Effector memory CD8-positive, alpha-beta T cell (primary cell): ENCODE measurements at places on chromosomes 16 and 17.

DNA sequence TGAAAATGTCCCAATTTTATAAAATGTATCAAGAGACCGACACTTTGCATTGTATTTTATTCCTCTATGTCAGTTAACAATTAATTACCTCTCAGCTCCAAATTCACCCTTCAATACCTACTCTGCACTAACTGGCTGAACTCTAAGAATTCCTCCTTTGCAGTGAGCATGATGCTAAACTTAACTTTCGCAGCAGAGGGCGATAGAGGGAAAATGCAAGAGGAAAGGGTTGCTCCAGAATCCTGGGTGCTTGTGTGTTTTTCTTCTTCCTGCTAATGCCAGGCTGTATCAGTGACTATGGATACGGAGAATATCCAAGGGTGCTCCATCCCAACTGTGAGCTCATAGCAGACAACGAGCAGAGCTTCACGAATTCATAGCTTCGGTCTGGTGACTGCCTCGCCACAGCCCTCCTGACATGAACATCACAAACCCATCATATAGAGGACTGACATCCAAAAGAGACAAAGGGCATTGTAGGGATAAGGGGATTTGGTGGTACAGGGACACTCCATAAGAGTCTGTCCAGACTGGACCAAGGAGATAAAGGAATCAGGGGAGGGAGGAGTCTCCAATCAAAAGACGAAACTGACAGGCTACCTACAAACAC is 172.9 kb downstream of the STX8 start:
- no peak overlapping the region for H3K4me3 ChIP-seq
- H3K36me3 ChIP-seq = peaks cover 7% of the 10 kb centered on the region
- H3K4me1 ChIP-seq = no peaks in the 10 kb centered on the region

DNA sequence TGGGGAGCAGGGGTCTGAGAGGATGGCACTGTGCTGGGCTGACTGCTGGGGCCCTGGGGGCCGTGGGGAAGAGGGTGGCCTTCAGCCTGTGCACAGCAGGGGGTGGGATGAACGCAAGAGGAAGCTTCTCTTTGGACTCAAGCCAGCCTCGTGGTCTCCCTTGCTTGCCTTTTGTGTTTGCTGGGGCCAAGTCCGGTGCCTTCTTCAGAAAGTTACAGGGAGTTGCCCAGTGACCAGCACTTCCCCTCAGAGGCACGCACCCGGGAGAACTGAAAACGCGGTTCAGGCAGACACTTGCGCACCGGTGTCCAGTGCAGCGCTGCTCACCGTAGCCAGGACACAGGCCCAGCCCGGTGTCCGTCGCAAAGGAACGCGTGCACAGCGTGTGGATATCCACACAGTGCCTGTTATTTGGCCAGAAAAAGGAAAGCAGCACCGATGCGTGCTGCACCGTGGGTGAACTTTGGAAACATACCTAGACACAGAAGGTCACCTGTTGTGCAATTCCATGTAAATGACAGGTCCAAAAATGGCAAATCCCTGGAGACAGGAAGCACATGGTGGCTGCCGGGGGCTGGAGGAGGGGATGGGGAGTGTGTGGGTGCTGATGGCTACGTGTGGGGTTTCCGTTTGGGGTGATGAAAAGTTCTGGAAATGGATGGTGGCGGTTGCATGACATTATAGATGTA is 29.4 kb upstream of the NUDT16L1 start:
- H3K36me3 ChIP-seq = peaks cover 26% of the 10 kb centered on the region
- H3K4me1 ChIP-seq = peaks cover 32% of the 10 kb centered on the region
- DNase-seq = no peak
- H3K27me3 ChIP-seq = no peaks in the 10 kb centered on the region

- H3K36me3 ChIP-seq = peaks cover 3% of the 10 kb centered on the region
- H3K27me3 ChIP-seq = no peaks in the 10 kb centered on the region
- peak; percentile 29 for DNase-seq
- H3K27ac ChIP-seq = peak overlapping the region; percentile 89
- H3K4me3 ChIP-seq = peak overlapping the region; percentile 82
Observed at GRCh38 chr16:23863511-23864422, 28.0 kb downstream of the PRKCB start.

GRCh38 chr17:9002227-9002605 is 19.1 kb upstream of the NTN1 start:
- H3K4me1 ChIP-seq = peaks cover 7% of the 10 kb centered on the region
- peak overlapping the region; percentile 60 for H3K4me3 ChIP-seq
- no peak overlapping the region for H3K27ac ChIP-seq
- DNase-seq = no peak

- H3K4me1 ChIP-seq = peaks cover 5% of the 10 kb centered on the region
- peaks cover 48% of the 10 kb centered on the region for H3K27me3 ChIP-seq
- DNase-seq = no peak
- no peak overlapping the region for H3K4me3 ChIP-seq
Observed at GRCh38 chr16:52545222-52545897, 1.6 kb downstream of the TOX3 start.

DNA sequence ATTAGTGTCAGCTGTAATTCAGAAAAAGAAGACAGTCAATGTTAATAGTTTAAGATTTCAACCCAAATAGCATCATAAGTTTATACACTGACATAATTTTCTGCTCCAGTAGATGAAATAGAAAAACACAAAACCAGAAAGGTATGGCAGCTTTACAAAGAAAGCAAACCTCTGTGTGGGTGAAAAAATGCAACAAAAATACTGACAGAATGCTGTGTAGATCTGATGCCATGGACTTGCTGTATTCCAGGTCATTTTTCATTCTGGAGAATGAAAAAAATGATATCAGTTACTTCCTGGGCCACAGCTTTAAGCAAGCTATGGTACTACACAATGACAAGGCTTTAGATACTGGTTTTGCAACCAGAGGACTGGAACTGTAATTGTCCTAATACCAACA is 116.0 kb downstream of the MAP2K4 start:
- no peaks in the 10 kb centered on the region for H3K4me1 ChIP-seq
- no peaks in the 10 kb centered on the region for H3K27me3 ChIP-seq
- no peak overlapping the region for H3K4me3 ChIP-seq
- H3K36me3 ChIP-seq = peaks cover 32% of the 10 kb centered on the region
- H3K27ac ChIP-seq = no peak overlapping the region
- DNase-seq = no peak

GRCh38 chr17:34581446-34582184 is 2.2 kb downstream of the TMEM132E start:
- H3K4me3 ChIP-seq = peak overlapping the region; percentile 36
- peaks cover 68% of the 10 kb centered on the region for H3K27me3 ChIP-seq
- no peaks in the 10 kb centered on the region for H3K36me3 ChIP-seq
- DNase-seq = no peak
- H3K4me1 ChIP-seq = peaks cover 16% of the 10 kb centered on the region

DNA sequence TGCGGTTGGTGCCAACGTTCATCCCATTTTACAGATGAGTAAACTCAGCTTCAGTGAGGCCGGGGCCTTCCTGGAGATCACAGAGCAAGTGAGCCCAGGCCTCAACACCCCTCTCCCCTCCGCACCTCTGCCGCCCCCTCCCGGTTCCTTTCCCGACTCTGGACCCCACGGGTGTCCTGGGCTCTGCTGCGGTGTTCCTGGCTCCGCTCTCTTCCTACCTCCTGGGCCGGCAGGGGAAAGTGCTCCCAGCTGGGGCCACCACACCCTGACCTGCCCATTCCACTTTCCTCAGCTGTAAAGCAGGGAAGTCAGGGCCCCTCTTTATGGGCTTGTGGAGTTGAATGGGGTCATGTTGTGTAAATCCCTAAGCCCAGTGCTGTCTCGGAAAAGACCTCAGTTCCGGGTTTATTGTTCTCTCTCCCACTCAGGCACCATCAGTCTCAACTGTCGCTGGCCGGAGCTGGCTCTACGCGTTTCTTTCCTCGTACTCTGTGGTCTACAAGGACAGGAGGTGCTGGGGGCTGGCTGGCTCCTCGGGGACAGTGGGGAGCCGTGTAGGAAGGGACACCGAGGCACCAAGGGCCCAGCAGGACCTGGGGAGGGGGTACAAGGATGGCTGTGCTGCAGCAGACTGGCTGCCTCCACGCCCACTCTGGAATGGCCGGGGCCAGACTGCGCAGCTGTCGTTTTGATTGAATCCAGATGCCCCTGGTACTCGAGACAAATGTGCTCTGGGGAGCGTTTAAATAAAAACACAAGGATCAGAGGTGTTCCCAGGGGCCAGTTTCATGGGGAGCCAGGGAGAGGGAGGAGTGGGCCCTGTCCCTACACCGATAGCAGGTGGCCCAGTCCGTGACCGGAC is 21.7 kb upstream of the ACSF3 start:
- no peak overlapping the region for H3K4me3 ChIP-seq
- DNase-seq = no peak
- H3K27ac ChIP-seq = no peak overlapping the region
- H3K27me3 ChIP-seq = peaks cover 9% of the 10 kb centered on the region
- H3K36me3 ChIP-seq = peaks cover 3% of the 10 kb centered on the region

DNA sequence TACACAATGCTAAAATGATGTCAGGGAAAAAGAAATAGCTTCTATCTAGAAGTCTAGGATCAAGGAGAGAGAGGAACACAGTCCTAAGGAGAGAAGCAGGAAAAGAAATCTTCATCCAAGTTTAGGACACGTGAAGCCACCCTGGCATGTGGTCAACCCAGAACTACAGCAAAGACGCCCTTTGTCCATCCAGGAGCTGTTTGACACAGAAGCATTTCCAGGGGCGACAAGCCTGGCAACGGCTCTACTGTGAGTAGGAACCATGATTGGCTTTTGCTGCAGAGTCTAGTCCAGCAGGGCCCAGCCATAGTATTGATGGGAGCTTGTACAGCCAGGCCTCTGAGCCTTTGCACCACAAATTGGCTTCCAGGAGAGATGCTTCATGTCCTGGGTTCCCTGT is 185.4 kb upstream of the RPL38 start:
- H3K4me3 ChIP-seq = no peak overlapping the region
- no peaks in the 10 kb centered on the region for H3K36me3 ChIP-seq
- no peak overlapping the region for H3K27ac ChIP-seq

- peaks cover 7% of the 10 kb centered on the region for H3K27me3 ChIP-seq
- H3K4me1 ChIP-seq = peaks cover 5% of the 10 kb centered on the region
- DNase-seq = no peak
- no peak overlapping the region for H3K4me3 ChIP-seq
- H3K27ac ChIP-seq = peak overlapping the region; percentile 19
Observed at GRCh38 chr16:57383276-57384247, 11.3 kb downstream of the CX3CL1 start.

DNA sequence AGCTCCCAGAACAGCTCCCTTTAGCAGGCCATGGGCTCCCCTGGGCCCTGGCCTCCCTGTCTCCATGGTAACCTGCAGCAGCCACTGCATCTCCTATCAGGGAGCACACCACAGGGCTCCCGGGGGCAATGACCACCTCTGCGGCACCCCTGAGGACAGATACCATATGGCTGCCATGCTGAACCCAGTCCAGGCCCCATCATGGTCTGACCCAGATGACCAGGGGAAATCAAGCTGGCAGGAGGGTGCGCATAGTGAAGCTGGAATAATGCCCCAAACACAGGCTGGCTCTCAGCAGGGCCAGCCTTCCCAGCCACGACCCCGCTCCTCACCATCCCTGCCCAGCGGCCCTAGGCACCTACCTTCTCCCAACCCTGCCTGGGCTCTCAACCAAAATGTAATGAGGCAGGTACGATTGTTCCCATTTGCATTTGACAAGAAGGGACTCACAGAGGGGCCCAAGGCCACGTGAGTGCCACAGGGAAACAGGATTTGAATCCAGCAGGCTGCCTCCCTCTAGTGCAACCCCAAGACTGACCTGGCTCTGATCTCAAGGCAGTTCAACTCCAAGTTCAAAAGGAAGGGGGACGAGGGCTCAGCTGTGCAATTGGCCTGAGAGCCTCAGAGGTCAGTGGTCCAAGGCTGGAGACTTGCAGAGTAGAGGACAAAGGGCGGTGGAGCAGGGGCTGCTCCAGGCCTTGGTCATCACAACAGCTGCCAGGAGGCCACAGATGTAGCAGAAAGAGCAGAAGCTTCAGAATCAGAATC is 2.4 kb downstream of the RUNDC3A start:
- DNase-seq = no peak
- no peak overlapping the region for H3K27ac ChIP-seq
- H3K4me3 ChIP-seq = no peak overlapping the region
- peaks cover 17% of the 10 kb centered on the region for H3K4me1 ChIP-seq

DNA sequence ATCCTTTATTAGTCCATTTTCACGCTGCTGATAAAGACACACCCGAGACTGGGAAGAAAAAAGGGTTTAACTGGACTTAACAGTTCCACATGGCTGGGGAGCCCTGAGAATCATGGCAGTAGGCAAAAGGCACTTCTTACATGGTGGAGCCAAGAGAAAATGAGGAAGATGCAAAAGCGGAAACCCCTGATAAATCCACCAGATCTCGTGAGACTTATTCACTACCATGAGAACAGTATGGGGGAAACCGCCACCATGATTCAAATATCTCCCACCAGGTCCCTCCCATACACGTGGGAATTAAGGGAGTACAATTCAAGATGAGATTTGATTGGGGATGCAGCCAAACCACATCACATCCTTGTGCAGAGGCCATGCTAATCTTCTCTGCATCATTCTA is 35.0 kb upstream of the BCAR1 start:
- H3K27me3 ChIP-seq = peaks cover 74% of the 10 kb centered on the region
- H3K27ac ChIP-seq = no peak overlapping the region
- no peak overlapping the region for H3K4me3 ChIP-seq
- no peak for DNase-seq
- peaks cover 11% of the 10 kb centered on the region for H3K36me3 ChIP-seq

DNA sequence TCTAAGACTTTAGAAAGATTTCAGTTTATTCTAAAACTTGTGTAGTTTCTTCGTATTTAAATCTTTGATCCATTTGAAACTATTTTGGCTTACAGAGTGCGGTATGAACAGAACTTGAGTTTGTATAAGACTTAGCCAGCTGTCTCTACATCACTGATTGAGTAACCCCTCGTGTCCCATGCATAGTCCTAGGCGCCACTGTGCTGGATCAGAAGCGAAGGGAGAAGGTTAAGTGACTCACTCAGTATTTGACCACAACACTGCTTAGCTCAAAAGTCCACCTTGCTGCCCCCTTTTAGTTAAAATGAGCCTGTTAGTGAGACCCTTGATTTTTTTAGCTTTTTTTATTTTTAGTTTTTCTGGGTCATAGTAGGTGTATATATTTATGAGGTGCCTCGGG is 28.4 kb downstream of the CD300LB start:
- DNase-seq = no peak
- no peaks in the 10 kb centered on the region for H3K27me3 ChIP-seq
- H3K4me1 ChIP-seq = no peaks in the 10 kb centered on the region
- H3K36me3 ChIP-seq = no peaks in the 10 kb centered on the region

DNA sequence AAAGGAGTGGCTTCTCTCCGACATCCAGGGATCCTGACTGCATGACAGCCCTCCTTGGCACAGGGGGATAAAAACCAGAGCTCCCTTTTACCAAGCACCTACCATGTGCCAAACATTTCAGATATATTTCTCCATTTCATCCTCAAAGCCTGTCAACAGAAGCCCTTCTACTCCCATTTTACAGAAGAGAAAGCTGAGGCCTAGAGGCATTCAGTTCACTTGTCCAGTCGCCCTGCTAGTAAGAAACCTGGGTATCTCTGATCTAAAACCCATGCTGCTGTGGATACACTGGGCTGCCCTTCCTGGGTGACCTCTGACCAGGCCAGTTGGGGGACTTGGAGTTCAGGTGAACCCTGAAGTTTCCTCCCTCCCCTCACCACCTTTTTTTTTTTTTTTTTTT is 5.9 kb upstream of the FDXR start:
- DNase-seq = no peak
- no peak overlapping the region for H3K27ac ChIP-seq
- H3K4me3 ChIP-seq = no peak overlapping the region
- peaks cover 11% of the 10 kb centered on the region for H3K36me3 ChIP-seq
- peaks cover 4% of the 10 kb centered on the region for H3K4me1 ChIP-seq
